Transverse colon (tissue), 4 donors: ENCODE measurements at places on chromosomes 3 and 15. TPM values are rescaled to one million over a fixed set of nuclear protein-coding genes. Genes with fewer than 3 reads are reported as not detected.

RCCD1 gene
- total RNA-seq = 18.6 TPM

SEMA3F gene
- total RNA-seq = 30.6 TPM

POPDC2 gene
- 15.6 TPM for total RNA-seq

CPLX3 gene
- total RNA-seq = not detected

ATP13A4 gene
- total RNA-seq = 13.4 TPM

ISL2 gene
- total RNA-seq = 1.3 TPM

SLC9C1 gene
- not detected for total RNA-seq

ECE2 gene
- total RNA-seq = not detected

DNA sequence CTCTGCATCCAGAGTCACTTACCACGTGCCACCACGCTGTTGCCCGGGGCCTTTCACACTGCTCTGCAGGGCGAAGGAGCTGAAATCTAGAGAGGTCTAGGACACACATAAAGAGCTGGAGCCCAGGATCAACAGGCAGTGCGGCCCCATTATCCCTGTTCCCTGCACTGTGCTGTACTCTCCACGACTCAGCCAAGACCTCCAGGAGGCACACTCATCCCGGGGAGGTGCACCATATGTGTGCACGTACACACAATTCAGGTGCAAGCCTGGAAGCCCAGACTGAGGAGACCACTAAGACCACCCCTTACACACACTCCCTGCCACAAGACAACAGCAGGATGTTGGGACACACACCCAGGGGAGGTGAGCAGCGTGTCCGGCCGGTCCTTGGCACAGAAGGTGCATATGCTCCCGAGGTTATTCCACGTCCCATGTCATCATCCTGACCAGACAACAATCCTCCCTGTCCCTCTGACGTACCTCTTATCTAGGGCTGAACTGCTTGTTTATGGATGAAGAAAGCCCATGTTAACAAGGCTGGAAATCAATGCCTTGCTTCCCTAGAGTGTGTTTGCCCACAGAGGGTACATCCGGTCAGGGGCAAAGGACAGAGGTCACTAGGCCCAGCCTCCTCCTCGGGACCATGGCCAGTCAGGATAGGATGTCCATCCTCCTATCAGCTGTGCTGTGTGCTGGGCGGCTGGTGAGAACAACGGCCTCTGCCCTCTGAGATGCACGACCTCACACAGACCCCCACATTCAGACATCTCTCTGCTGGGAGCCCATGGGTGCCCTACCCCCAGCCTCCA is 16.1 kb downstream of the KLF15 start:
- peak; percentile 0 for DNase-seq

GRCh38 chr3:158443632-158444031 is 127.4 kb upstream of the MLF1 start:
- no peak for DNase-seq

DNA sequence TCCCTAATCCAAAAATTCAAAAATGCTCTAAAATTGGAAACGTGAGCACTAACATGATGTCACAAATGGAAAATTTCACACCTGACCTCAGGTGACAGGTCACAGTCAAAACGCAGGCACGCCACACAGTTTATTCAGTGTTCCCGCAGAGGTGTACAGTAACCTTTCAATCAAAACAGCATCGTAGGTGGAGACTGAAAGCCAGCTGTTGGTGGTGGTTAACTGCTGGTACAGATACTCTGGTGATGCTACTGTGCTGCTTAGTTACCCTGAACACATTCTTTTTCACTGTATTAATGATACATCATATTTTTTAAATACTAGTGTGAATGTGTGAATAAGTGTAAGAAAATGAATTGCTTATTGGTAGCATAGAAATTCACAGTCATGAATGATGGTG is 23.8 kb downstream of the RAB11A start:
- no peak for DNase-seq

GRCh38 chr3:114401346-114401745 is 107.5 kb downstream of the TIGIT start:
- DNase-seq = no peak

GRCh38 chr3:37291275-37291700 is 116.9 kb upstream of the LRRFIP2 start:
- DNase-seq = no peak

GRCh38 chr15:80573606-80574005 is 121.5 kb upstream of the ABHD17C start:
- no peak for DNase-seq

- no peak for DNase-seq
Observed at GRCh38 chr15:90336705-90337141, 15.4 kb upstream of the ZNF774 start.

GRCh38 chr3:61060411-61060861 is 190.8 kb downstream of the FHIT start:
- no peak for DNase-seq

DNA sequence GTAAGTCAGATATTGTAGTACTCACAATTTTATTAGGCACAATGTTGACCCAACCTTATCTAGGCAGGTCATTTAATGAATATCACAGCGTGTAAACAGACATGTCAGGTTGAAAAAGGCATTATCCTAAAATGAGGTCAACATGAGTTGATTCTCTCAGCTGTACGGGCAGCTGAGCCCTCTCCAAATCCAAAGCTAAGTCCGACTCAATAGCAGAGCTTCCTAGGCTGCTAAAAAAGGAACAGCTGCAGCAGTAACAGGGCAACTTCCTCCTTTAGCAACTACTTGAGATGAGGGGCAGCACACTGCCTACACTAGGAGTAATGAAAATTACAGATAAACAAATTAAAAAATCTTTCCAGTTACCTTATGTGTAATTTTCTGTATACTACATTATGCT is 189.2 kb downstream of the CADM2 start:
- DNase-seq = no peak

GRCh38 chr3:171753665-171754408 is 56.4 kb downstream of the PLD1 start:
- DNase-seq = no peak

DNA sequence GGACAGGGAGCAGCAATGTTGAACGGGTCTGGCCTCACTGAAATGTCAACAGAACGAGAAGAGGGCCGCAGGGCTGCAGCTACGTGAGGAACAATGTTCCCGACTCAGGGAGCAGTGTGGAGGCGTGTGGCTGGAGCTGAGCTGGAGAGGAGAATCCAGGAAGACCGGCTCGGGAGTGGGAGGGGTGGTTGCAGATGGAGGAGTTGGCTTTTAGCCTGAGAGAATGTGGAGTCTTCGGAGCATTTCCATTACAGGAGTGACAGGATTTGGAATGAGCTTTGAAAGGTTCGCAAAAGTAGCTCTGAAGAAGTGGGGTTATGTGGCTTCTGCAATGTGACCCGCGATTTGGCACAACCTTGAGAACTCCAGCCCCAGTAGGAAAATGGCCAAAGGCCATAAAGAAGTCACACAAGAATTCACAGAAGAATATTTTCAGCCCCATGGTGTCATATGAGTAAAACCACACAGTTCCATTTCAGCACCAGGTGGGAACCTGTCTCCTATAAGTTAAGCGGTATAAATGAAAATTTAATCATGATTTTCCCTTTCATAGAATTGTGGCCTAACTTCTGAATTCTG is 78.8 kb upstream of the NSMCE3 start:
- DNase-seq = peak; percentile 29

DNA sequence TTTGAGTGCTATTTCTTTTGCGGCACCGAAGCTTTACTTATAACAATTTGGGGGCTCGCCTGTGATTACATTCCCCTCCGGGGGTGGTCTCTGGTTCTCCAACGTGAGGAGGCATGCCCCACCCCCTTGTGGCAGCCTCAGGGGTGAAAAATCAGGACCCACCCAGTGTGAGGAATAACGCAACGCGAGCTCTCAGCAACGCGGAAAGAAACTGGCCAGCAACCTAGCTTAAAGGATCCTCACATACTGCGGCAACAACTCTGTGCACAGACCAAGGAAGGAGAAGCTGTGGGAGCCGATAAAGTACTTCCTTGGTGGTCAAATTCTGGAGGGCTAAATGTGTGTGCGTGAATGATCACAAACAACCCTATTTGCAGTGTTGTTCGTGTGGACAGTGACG is 5.8 kb downstream of the IQCF1 start:
- DNase-seq = no peak
